ENCODE measurements at places on chromosomes 13 and 19. TPM values are rescaled to one million over a fixed set of nuclear protein-coding genes. Genes with fewer than 3 reads are reported as not detected.

GPR183 gene
- 203 TPM for total RNA-seq

MAP4K1 gene
- total RNA-seq: 346 TPM

OR10H2 gene
- total RNA-seq: not detected

CBARP gene
- total RNA-seq: not detected

RNF113B gene
- total RNA-seq: not detected

DNA sequence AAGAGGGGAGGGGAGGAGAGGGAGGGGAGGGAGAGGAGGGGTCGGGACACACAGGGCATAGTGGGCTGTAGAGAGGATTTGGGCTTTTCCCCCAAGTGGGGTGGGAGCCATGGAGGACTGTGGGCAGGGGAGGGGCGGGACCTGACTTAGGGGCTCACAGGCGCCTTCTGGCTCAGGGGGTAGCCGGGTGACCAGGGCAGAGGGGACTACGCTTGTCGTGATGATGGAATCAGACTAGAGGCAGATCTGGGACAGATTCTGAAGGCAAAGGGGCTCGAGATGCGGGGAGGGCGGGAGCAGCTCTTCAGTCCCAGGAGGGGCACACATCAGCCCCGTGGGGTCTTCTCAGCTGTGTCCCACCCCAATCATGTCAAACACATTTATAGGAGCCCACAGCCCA, 13.5 kb downstream of the NDUFA11 start:
- H3K27me3 ChIP-seq: no peaks in the 10 kb centered on the region
- peaks cover 2% of the 10 kb centered on the region for H3K36me3 ChIP-seq
- H3K4me3 ChIP-seq: no peak overlapping the region
- H3K4me1 ChIP-seq: no peaks in the 10 kb centered on the region
- DNase-seq: no peak

DNA sequence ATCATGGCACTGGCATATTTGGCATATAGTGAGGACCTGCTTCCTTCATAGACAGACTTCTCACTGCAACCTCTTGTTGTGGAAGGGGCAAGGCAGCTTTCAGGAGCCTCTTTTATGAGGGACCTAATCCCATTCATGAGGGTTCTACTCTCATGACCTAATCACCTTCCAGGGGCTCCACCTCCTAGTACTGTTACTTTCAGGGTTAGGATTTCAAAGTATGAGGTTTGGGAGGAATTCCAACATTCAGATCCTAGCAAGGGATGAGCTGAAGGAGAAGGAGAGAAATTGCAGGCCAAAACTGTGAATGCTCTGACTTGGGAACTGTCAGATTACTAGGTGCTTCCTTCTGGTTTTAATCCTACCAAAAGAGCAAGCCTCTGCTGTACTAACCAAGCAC, 87.8 kb downstream of the LMO7 start:
- DNase-seq: no peak
- H3K27ac ChIP-seq: no peak overlapping the region
- H3K36me3 ChIP-seq: no peaks in the 10 kb centered on the region
- H3K27me3 ChIP-seq: no peaks in the 10 kb centered on the region
- no peak overlapping the region for H3K4me3 ChIP-seq

DNA sequence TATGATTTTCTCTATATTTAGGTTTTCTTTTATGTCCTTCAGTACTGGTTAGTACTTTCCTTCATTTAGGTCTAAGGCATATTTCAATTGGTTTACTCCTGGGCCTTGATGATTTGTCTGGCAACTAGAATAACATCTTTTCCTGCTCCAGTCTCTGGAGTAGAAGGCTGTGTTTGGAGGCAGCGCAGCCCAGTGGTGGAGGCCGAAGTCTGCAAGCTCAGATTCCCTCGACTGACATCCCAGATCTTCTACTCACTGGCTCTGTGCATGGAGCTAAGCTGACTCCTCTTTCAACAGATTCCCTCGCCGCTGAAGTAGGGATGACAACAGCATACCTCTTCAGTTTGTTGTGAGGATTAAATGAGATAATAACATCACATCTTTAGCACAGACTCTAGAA, 141.0 kb downstream of the RAP2A start:
- H3K4me1 ChIP-seq: no peaks in the 10 kb centered on the region
- H3K4me3 ChIP-seq: no peak overlapping the region
- no peaks in the 10 kb centered on the region for H3K27me3 ChIP-seq
- H3K36me3 ChIP-seq: no peaks in the 10 kb centered on the region
- H3K27ac ChIP-seq: no peak overlapping the region
- no peak for DNase-seq

Measured in CD4-positive, alpha-beta memory T cell (primary cell).